ENCODE measurements at places on chromosomes 12 and 14.

DNA sequence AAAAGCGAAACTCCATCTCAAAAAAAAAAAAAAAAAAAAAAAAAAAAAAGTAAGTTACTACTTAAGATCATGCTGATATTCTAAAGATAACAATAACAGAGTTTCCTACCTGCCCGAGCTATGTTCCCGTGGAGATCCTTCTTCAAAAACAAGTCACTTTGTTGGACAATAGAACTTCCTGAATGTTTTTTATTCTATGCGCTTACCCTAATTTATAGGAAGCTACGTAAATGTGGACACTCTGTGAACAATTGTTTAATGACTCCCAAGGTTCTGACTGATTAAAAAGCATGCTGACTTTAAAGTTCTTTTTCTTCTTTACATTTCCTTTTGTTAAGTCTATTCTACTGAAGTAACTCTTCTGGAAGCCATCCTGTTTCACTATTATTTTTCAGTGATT lies 52.5 kb downstream of the FGD4 start:
- no peak for DNase-seq

DNA sequence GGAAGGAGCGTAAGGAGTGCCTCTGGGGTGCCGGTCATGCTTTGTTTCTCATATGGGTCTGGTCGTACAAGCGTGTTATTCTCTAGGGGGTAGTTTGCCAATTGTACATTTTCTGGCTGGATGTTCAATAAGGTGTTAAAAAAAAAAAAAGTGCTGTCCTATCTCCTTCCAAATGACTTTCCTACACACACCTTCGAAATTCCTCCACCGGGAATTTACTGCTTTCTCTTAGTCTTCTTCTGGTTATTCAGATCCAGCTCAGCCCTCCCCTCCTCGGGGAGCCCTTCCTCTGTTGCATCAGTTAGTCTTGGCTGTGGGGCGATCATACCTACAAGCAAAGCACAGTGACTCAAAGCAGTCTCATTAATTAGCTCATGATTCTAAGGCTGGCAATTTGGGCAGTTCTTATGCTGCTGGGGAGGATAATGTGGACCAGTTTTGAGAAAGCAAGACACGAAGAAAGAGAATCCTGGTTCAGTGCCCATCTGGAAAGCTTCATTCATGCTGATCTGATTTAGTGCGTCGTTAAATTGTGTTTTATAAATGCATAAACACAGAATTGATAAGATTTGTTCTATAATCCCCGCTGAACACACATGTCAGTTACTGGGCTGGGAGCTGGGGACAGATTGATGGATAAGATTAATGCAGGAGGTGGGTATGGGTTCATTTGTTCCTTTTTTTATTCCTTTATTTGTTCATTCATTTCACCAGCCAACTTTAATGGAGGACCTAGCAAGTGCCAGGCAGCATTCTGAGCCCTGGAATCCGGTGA lies 9.2 kb upstream of the CLMN start:
- no peak for DNase-seq

DNA sequence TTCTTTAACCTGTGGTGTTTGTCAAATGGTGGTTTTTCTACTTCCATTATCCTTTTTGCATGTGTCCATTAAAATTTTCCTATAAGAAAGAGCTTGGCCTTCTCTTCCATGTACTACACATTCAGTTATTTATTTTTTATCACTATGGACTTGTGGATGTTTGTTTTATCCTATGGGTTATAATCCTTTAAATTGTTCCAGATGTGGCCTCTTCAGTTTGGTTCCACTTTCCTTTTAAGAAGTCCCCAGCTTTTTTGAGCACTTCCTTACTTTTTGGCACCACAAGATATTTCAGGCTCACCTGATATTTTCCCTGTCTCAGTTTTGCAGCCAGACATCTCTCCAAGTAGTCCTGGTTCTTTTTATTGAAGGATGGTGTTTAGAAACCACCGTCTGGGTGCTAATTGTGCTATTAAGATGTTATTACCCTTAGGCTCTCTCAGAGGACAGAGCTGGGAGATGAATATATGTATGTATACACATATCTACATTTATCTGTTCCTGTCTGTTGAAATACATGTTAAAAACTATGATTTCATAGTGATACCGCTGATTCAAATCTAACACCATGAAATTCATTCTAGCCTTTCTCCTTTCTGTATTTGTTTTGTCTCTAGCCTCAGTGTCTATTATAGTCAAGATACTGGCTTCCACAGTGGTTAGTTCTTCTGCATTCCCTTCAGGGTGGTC lies 408.5 kb upstream of the RGS6 start:
- DNase-seq, result no peak

- no peak for DNase-seq
Measured at GRCh38 chr14:33454707-33455106, 496.2 kb downstream of the EGLN3 start.

GRCh38 chr14:95683793-95684192 lies 2.4 kb upstream of the TCL1B start:
- DNase-seq, result no peak

DNA sequence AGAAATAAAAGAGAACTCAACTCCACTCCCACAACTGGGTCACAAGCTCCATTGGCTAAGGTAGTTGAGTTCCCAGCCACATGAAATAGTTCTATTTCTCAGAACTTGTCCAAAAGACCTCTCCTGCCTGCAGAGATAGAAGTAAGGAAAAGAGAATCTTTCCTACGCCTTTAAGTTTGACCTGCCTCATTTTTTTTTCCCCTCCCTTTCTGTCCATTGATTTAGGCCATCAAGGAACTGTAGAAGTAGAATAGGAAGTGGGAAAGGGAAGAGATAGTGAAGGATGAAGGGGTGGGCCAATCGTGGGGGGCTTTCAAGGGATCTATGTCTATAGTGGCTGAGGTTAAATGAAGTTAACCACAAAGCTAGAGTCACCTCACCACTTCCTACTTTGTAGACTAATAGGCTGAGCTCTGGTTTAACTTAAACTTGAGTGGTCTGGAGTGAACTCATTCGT lies 13.9 kb upstream of the NUDT4 start:
- DNase-seq, result no peak

GRCh38 chr12:106429636-106430035 lies 72.1 kb downstream of the POLR3B start:
- DNase-seq, result no peak

- no peak for DNase-seq
Measured at GRCh38 chr14:67187826-67188225, 1.4 kb upstream of the GARIN2 start.

DNA sequence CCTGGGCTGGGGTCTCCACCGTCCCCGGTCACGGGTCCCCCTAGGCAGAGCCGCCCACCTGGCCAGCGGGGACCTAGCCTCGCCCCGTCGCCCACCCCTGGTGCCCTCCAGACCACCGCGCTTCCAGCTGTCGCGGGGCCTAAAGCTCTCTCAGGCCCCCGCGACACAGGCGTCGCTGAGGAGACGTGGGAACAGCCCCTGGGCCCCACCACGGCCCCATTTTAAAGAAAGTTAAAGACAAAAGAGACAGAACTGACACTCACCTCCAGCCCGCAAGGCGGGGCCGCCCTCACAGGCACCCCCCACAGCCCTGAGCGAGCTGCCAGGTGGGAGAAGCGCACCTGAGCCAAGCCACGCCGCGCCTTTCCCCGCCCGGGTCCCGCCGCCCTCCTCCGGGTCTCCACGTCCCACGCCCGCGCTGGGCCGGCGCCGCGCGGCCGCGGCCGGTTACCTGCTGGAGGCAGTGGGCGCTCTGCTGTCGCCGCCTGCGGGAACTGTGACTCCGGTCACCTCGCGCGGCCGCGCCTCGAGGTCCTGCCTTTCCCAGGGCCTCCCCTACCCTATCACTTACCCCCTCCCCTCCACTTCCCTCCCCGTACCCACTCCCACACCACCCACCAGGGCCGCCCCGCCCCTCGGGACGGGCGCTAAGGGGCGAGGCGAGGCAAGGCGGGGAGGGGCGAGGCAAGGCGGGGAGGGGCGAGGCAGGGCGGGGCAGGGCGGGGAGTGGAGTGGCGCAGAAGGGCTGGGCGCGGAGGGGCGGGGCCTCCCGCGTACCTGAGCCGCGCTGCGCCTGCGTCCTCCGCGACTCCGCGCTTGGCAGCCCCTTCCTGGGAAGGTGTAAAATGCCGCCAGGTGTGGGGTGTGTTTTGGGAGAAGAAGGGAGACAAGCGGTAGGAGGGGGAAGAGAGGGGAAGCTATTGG lies 31.2 kb downstream of the TC2N start:
- no peak for DNase-seq

DNA sequence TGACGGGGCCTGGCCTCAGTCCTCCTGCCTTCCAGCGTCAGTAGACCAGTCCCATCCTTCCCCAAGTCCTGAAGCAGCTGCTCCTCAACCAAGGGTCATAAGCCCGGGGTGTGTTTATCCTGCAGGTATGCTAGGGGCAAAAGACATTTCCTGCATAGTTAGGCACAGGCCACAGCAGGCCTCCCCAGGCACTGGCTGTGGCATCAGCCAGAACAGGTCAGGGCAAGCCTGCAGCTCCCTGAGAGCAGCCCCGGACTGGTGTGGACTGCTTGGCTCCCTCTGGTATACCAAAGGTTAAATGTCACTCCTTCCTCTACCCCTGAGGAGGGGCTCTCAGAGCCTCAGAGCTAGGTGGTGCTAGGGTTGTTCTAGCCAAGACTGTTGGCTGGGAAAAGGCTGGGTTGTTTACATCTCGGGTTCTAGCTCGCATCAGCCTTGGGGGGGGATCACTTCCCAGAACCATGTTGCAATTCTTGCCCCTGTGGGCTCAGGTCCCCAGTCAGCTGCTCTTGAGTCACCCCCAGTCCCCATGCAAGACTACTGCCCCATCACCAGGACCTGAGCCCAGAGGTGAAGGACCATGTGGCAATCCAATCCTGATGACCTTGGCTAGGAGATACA lies 2.9 kb downstream of the MMP14 start:
- DNase-seq, result no peak

- no peak for DNase-seq
Measured at GRCh38 chr14:96945721-96946120, 148.5 kb downstream of the VRK1 start.

DNA sequence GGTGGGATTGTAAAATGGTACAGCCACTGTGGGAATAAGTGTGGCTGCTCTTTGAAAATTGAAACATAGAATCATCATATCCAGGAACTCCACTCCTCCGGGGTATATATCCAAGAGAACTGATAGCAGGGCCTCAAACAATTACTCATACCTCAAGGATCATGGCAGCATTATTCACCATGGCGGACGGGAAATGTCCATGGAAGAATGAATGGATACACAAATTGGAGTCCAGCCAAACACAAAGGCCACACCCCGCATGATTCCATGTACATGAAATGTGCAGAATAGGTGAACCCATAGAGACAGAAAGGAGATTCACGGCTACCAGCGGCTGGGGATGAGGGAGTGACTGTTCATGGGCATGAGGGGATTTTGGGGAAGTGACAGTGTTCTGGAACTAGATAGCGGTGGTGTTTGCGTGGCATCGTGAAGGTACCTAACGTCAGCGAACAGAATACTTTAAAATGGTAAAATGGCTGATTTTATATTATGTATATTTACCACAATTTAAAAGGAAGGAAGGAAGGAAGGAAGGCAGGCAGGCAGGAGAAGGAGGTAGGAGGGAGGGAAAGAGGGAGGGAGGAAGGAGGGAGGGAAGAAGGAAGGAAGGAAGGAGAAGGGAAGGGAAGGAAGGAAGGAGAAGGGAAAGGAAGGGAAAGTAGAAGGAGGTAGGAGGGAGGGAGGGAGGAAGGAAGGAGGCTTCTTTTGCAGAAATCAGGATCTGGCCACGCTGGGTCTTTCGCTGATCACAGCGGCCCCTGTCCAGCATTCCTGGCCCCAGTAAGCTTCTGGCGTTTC lies 14.1 kb upstream of the NCOR2 start:
- DNase-seq, result no peak

DNA sequence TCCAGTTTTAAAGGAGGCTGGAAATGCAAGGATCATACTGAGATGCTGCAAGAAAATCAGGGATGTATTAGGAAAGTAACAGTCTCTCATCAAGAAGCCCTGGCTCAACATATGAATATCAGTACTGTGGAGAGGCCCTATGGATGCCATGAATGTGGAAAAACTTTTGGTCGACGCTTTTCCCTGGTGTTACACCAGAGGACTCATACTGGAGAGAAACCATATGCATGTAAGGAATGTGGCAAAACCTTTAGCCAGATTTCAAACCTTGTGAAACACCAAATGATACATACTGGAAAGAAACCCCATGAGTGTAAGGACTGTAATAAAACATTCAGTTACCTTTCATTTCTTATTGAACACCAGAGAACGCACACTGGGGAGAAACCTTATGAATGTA lies 24.5 kb downstream of the ZNF891 start:
- DNase-seq, result no peak

DNA sequence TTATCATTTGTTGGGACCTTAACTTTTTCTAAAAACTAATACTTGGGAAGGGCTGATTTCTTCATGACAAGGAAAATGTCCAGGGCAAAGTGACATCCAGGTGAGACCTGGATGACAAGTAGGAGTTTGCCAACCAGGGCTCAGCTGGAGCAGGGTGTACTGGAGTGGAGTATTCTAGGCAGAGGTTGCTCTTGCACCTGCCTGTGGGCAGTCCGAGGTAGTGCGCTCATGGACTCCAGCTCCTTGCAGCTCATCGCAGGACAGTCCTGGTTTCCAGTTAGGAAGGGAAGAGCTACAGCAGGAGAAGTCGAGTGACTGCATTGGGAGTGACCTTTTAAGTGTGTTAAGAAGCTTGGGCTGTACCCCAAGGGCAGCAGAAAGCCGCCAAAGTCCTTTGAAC lies 175.9 kb downstream of the PELI2 start:
- DNase-seq, result no peak

DNA sequence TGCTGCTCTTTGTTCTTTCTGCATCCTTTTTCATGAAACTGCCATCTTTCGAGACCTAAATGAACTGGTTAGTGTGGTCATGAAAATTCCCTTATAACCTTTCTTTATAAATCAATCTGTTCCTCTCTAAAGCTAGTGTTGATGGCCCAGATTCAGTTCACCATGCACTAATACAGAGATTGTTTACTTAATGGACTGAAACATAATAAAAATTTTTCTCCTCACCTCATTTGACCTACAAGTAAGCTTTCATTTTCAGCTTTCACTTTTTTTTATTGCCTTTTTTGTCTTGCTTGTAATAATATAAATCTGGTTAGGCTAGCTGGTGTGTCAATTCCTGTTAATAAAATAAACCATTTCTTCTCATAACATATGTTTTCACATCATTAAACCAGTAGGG lies 183.8 kb downstream of the CCDC59 start:
- no peak for DNase-seq

GRCh38 chr14:105023791-105024480 lies 3.1 kb upstream of the CDCA4 start:
- no peak for DNase-seq

GRCh38 chr12:110930348-110931314 lies 10.3 kb upstream of the MYL2 start:
- no peak for DNase-seq

GRCh38 chr12:3218228-3219171 lies 141.3 kb downstream of the TSPAN9 start:
- no peak for DNase-seq
